ENCODE measurements at places on chromosomes 11 and 22. TPM values are rescaled to one million over a fixed set of nuclear protein-coding genes. Genes with fewer than 3 reads are reported as not detected.

Gene KLHL35
- 0.40 TPM for polyA plus RNA-seq

Gene SMIM35
- polyA plus RNA-seq, result 0.08 TPM

GRCh38 chr11:128704517-128704916 lies 10.6 kb downstream of the FLI1 start:
- DNase-seq, result no peak

GRCh38 chr22:31616315-31616980 lies 45.6 kb downstream of the PISD start:
- DNase-seq, result no peak

DNA sequence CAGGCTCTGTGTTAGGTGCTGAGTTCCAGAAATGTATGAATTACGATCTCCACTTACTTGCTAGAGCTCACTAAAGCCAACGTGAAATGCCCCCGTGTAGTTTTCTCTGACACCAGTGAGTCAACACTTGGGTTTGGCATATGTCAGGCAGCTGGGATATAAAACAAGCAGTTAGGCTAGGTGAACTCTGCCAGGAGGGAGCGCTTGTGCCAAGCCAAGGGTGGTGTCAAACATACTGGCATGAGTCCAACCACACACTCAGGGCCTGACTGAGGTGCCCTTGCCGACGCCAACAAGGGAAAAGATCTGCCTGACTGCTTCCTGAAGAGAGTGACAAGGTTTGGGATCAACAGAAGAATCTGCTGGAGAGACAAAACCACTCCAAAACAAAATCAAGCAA lies 167.8 kb upstream of the NARS2 start:
- no peak for DNase-seq

- DNase-seq, result no peak
Measured at GRCh38 chr11:112538534-112539280, 278.0 kb upstream of the PLET1 start.

GRCh38 chr11:119580081-119580480 lies 148.9 kb downstream of the NECTIN1 start:
- no peak for DNase-seq

Gene PPFIBP2
- polyA plus RNA-seq, result 73.6 TPM

Gene ZP1
- polyA plus RNA-seq, result 0.06 TPM

GRCh38 chr11:104812103-104812788 lies 86.0 kb downstream of the CASP12 start:
- no peak for DNase-seq

GRCh38 chr11:94424662-94425061 lies 23.4 kb upstream of the GPR83 start:
- DNase-seq, result no peak

- DNase-seq, result no peak
Measured at GRCh38 chr11:4167758-4168157, 73.2 kb downstream of the RRM1 start.

Gene CCDC134
- polyA plus RNA-seq, result 10.6 TPM

- no peak for DNase-seq
Measured at GRCh38 chr11:16825968-16826367, 87.5 kb downstream of the C11orf58 start.

Data from right renal pelvis (tissue), 4 donors.